Epithelial cell of proximal tubule (primary cell): ENCODE measurements at places on chromosomes 3 and 15.

- no peak for DNase-seq
These were observed 29.0 kb upstream of the NR2E3 start for GRCh38 chr15:71781179-71781964.

- no peak for DNase-seq
These were observed 55.0 kb downstream of the FEZF2 start for GRCh38 chr3:62318365-62318751.

GRCh38 chr3:78858174-78858573 is 909.6 kb downstream of the ROBO1 start:
- no peak for DNase-seq

DNA sequence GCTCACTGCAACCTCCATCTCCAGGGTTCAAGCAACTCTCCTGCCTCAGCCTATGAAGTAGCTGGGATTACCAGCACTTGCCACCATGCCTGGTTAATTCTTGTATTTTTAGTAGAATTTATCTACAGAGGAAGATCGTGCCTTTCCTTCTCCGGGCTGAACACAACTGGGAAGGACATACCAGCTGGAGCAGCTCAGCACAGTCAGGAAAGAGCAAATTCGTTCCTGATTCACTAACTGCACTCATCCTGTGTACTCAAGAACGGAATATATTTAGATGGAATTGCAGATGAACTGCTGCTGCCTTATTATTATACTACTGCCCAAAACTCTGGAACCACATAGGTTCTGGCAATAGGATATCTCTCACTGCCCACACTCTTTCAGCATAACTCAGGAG is 27.1 kb upstream of the P4HTM start:
- DNase-seq = no peak

DNA sequence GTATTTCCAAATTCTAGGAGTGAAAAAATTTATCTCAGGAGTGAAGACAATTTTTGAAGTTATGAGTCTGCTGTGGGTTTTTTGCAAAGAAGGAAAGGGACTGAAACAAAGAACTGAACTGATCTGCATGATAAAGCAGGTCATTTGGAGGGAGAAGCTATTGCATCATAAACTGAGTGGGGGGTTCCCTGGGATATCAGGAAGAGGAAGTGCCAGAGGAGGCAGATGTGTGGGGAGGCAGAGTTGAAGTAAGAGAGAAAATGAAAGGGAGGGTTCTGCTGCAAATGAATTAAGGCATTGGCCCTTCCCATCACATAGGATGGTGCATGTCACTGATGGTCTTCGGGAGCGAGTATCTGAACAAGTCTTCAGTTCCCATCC is 379.2 kb downstream of the VPS13C start:
- no peak for DNase-seq

GRCh38 chr3:14346642-14347041 is 55.8 kb upstream of the SLC6A6 start:
- no peak for DNase-seq

GRCh38 chr15:75545064-75545463 is 34.1 kb downstream of the PTPN9 start:
- no peak for DNase-seq

DNA sequence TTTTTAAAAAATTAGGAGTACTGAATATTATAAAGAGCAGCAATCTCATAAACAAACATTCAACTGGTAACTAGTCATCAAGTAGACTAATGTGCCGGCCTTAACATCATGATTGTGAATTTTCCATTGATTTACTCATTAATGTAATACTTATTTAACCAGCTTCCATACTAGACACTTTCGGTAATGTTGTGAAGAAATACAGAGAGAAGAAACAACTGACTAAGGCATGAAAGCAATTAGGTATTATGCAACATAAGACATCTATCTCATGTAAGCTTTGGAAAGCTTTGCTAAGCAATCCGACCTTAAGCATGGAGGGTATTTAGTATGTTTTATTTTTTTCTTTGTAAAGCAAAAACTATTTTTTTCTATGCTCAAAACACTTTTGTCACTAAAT is 108.0 kb downstream of the IL1RAP start:
- DNase-seq = no peak

DNA sequence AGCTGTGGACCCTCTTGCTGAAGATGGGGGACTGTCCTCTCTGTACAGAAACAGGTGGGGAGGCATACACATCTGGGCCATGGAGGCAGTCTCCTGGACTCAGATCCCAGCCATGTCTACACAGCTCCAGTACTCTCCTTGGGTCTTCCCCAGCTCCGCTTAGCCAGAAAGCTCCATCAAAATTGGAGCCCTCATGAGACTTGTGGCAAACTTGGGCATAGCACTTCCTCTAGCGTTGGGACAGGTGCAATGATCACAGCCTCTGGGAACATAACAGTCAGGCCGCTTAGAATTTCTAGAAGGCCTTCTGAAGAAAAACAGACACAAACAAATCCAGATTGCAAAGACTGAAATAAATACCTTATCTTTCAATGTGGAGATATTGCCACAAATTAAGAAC is 634.3 kb upstream of the GOLIM4 start:
- DNase-seq = no peak

GRCh38 chr15:45234562-45235235 is 17.3 kb upstream of the SLC28A2 start:
- DNase-seq = no peak

DNA sequence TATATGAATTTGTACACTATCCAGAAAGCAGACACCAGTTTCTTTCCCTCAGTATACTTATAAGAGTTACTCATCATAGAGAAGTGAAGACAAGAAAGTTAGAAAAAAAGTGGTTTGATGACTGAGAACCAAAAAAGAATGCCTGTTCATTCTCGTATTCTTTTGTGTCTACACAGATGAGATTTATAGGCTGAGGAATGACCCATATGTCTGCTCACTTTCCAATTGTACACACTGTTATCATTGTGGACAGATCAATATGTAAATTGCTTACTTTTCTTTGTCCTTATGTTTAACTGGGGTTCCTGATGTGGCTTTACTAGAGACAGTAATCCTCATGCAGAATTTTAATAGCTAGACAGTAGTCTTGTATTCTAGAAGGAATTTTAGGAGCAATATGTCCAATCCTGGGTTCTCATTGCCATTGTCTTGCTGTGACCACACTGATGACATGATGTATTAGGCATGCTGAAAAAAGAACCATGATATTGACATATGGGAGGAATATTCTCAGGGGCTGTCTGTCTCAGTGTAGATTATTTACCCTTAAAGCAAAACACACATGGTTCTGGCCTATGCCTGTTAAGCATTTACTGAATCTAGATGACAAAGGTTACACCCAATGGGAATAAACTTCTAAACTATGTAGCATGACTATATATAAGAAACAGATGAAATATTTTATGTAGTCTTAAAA is 669.7 kb downstream of the ROBO1 start:
- DNase-seq = no peak

GRCh38 chr3:115423170-115423569 is 200.1 kb upstream of the GAP43 start:
- DNase-seq = no peak

- no peak for DNase-seq
These were observed 29.4 kb downstream of the PGPEP1L start for GRCh38 chr15:98978153-98978552.

GRCh38 chr3:129605922-129606635 is 397 bp downstream of the PLXND1 start:
- no peak for DNase-seq

DNA sequence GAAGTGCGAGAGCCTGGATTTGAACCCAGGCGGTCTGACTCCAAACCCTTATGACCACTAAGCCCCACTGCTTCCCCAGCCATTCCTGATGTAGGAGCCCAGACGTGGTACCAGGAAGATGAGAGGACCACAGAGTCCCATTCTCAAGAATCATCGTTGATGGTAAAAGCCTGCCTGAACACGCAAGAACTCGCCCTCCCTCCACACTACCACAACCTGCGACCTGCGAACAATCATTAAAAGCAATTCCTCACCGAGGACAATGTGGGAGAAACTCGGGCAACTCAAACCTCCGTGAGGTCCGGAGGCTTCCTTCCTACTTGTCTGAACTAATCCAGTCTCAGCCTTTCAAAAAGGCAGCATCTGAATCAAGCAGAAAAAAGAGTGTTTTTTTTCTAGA is 10.3 kb downstream of the MAGI1 start:
- DNase-seq = no peak

DNA sequence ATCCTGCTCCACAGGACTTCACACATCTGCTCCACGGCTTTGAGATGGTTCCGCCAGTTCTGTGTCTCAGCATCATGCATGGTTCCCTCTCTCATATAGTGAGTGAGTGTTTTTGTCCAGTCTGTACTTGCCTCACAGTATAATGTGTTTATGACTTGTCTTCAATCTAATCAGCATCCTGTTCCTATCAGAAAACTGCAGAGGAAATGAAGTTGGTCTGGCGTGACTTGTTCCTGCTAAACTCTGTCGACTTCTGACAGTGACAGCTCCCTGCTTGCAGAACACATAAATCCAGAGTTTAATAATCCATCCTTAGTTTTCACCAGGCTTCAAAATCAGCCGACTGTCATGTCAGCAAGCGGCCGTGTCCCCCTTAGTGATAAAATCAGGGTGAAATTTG is 222.3 kb downstream of the SLCO3A1 start:
- no peak for DNase-seq
